Stimulated activated CD4-positive, alpha-beta T cell treated with anti-CD3 and anti-CD28 coated beads, Interleukin-4, amount 100 ng/mL, for 48 hours (primary cell): ENCODE measurements at places on chromosomes 1 and 21.

- DNase-seq, result no peak
These were observed 73.3 kb upstream of the PDE4B start for GRCh38 chr1:65719391-65719790.

GRCh38 chr1:201488830-201489589 is 17.9 kb downstream of the CSRP1 start:
- no peak for DNase-seq

DNA sequence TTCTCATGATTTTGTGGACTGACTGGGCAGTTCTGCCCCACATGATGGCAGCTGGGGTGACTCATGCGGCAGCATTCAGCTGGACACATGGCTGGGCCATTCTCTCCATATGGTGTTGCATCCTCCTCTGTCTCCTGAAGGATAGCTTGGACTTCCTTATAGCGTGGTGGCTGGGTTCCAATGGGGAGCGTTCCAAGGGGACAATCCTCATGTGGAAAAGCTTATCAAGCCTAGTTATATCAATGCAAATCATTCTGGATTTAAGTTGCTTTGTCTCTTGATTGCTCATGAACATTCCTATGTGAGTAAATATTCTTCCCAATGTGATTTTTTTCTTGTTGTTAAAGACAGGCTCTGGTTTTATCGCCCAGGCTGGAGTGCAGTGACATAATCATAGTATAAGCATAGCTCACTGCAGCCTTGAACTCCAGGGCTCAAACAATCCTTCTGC is 13.2 kb upstream of the SLC2A1 start:
- DNase-seq, result no peak

DNA sequence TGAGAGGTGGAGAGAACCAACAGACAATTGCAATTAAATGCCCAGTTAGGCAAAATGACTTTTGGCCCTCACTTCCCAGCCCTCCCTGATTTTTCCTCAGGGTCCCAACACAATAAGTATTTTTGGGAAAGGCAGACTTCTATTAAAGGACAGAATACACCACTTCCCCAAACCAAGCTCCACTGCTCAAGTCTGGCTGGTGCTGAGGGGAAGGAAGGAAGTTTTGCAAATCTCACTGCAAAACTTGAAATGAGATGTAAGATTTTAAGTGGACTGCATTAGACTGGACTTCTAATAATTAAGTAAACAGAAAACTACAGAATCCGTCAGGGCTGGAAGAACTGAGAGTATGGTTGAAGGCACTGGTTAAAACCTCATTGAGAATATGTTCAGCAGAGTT is 32.2 kb upstream of the CD1D start:
- no peak for DNase-seq

DNA sequence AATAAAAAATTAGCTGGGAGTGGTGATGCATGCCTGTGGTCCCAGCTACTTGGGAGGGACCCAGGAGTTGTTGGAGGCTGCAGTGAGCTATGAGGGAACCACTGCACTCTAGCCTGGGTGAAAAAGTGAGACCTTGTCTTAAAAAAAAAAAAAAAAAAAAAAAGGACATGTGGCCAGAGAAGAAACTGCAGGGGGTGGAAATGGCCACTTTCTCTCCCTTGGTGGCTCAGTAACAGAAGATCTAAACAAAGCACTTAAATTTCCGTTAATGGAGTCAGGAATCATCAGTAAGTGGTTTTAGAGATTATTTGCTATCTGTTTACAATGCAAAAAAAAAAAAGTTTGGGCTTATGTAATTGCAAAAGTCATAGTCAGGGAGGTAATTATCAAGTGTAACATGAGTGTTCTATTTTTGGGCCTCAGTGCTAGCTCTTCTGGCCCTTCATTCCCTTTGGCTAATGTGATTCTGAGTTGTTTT is 19.3 kb upstream of the OPRD1 start:
- no peak for DNase-seq

GRCh38 chr21:38286739-38287471 is 30.1 kb downstream of the KCNJ15 start:
- no peak for DNase-seq

- DNase-seq, result no peak
These were observed 329.3 kb downstream of the DSCAM start for GRCh38 chr21:40517646-40518045.

GRCh38 chr1:91161166-91161565 is 139.3 kb upstream of the ZNF644 start:
- DNase-seq, result no peak

DNA sequence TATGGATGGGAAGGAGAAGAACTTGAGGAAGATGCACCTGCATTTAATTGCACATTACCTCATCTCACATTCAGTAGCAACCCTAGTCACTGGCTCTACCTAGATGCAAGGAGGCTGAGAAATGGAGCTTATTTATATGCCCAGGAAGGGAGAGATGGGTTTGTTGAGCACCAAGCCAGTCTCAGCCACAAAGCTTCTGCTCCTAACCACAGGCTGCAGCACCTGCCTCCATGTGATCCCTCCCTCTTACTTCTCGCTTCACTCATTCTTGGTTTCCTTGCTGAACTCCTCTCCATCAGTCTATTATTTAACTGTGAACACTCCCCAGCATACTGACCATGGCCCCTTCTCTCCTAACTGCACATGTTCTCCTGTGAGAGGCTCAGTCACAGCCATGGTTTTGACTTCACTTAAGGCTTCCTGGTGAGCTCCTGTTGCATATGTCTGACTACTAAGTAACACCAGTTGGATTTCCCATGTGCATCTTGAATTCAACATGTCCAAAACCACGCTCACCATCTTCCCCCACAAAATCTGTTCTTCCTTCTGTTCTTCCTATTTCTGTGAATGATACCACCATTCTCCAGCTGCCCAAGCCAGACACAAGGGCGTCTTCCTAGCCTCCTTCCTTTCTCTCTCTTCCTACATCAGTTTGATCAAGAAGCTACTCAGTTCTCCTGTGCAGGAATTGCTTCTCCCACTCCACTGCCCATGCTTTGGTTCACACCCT is 139.8 kb downstream of the AK5 start:
- DNase-seq, result no peak

- DNase-seq, result no peak
These were observed 11.5 kb upstream of the LAPTM5 start for GRCh38 chr1:30768830-30769718.

- DNase-seq, result peak; percentile 37
These were observed 99.1 kb upstream of the ACTRT2 start for GRCh38 chr1:2921970-2922686.

- no peak for DNase-seq
These were observed 9.3 kb downstream of the HLX start for GRCh38 chr1:220888417-220888986.

DNA sequence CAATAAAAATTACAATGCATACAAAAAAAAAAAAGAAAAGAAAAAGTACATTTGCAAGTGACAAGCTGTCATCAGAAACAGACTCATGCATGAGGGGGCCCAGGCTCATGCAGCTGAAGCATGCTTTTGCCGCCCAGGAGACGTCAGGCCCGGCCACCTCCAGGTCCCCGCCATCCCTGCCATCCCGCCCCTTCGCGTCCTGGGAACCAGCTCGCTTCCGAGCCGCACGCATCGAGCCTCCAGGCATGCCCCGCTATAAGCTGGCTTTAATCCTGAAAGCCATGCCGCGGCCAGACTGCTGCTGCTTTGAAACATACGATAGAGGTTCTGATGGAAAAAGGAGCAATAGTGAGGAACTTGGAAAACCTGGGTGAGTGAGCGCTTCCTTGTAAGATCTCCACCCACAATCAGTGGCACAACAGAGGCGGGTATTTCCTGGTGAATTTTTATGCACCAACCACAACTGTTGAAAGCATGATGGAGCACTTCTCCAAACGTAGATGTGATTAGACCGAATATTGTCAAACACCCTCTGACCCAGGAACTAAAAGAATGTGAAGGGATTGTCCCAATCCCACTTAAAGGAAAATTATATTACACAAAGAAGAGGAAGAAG is 113.7 kb downstream of the FAF1 start:
- no peak for DNase-seq
